SW 1271 (cell line): ENCODE measurements at places on chromosomes 6 and 20.

- no peak for DNase-seq
Observed at GRCh38 chr6:72446430-72446829, 175.4 kb upstream of the KCNQ5 start.

DNA sequence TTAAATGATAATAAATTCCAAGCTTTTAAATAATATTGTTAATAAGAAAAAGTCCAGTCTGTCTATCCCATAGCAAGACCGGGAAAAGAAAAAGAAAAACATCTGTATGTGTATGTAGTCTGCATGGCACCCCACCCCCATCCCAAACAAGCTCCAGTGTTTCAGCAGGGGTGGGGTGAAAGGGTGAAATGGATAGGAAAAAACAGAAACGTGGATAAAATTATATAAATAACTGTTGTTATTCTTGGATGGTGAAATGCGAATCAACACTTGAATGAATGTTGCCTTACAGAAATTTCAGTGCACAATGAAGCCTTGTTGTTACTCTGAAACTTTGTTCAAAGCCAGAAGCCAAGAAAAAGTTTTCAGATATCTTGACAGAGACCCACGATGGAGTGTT is 31.4 kb downstream of the HAO1 start:
- DNase-seq: no peak

- no peak for DNase-seq
Observed at GRCh38 chr6:79878142-79878748, 69.1 kb downstream of the ELOVL4 start.

- no peak for DNase-seq
Observed at GRCh38 chr6:155587817-155588216, 132.2 kb upstream of the NOX3 start.

DNA sequence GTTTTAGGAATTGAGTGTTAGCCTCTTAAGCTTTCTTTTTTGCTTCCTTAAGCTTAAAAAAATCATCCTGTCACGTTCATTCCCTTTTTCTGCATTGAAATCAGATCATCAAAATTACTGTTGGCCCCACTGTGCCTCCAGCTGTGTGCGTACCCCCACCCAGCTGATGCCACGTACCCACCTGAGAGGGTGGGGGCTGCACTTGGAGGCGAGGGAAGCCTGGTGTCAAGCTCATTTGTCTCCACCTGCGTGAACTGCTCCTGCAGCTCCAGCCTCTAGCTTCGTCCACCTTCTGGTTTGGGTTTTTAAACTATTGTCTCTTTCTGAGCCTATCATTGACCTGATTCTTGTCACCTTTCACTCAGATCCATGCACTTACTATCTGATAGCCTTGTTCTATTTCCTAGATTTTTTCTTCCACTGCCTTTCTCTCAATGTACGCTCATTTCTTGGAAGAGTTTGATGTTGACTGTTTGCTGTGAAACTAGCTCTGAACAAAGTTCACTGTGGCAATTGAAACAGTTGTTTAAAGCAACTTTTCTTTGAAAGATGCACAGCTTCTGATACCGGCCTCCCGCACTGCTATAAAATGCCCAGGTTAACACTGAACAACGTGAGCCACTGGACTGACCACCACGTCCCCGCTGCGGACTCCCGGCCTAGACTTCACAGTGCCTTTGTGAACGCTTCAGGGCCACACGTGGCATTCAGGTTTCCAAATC is 30.0 kb upstream of the IRF4 start:
- DNase-seq: no peak

DNA sequence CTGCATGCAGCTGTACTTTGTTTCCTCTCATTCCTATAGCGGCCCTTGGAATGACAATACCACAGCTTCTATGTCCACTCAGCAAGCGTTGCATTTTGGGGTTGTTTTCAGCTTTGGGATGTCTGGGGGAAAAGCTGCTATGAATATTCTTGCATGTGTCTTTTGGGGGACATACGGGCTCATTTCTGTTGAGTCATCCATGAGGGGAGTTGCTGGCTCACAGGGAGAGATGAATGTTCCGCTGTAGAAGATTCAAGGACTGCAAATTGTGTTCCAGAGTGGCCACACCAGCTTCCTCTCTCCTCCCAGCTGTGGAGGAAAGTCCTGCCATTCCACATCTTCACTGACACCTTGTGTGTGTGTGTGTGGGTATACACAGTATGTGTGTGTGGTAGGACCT is 43.3 kb downstream of the TGM2 start:
- DNase-seq: no peak

DNA sequence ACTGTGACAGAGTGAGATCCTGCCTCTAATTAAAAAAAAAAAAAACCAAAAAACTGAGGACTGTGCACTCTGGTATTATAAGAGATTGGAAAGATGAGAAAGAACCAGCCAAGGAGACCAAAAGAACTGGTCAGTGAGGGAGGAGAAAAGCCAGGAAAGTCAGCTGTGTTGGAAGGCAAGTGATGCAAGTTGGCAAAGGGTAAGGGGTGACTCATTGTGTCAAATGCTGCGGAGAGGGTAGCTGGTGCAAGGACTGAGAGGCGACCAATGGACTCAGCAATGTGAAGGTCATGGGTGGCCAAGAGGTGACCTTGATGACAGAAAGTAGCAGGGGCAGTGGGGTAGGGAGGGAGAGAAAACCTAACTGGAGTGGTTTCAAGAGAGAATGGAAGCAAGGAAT is 27.4 kb upstream of the LRRN4 start:
- no peak for DNase-seq

DNA sequence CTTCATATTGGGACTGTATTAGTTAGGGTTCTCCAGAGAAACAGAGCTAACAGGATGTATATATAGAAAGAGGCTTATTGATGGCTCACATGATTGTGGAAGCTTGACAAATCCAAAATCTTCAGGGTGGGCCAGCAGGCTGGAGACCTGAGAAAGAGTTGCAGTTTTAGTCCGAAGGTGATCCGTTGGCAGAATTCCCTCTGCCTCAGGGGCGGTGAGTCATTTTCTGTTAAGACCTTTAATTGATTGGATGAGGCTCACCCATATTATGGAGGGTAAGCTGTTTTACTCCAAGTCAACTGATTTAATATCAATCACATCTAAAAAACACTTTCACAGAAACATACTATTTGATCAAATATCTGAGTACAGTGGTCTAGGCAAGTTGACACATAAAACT is 113.6 kb downstream of the FLRT3 start:
- DNase-seq: no peak

GRCh38 chr6:148347441-148348054 is 4.9 kb downstream of the SASH1 start:
- DNase-seq: no peak

- no peak for DNase-seq
Observed at GRCh38 chr6:136439514-136440190, 110.6 kb downstream of the MAP7 start.

GRCh38 chr20:38144974-38145728 is 19.9 kb downstream of the TGM2 start:
- DNase-seq: no peak

- DNase-seq: no peak
Observed at GRCh38 chr6:149467265-149467664, 17.5 kb downstream of the ZC3H12D start.

DNA sequence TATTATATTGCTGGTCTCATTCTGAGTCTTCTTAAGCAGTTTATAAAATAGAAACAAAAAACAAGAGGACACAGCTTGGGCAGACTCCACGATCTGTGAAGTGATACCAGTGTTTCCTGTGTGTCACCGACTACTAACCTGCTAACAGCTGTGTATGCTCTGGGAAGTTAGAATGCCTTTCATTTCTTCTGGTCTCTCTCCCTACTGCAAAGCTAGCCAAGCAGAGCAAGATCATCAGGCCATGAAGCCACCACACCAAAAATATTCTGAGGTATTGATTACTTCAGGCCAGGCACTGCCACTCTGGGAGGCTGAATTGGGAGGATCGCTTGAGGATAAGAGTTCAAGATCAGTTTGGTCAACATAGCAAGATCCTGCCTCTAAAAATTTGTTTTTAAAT is 46.9 kb upstream of the SMIM29 start:
- DNase-seq: no peak

- no peak for DNase-seq
Observed at GRCh38 chr6:13181393-13181792, 146.9 kb downstream of the TBC1D7 start.

DNA sequence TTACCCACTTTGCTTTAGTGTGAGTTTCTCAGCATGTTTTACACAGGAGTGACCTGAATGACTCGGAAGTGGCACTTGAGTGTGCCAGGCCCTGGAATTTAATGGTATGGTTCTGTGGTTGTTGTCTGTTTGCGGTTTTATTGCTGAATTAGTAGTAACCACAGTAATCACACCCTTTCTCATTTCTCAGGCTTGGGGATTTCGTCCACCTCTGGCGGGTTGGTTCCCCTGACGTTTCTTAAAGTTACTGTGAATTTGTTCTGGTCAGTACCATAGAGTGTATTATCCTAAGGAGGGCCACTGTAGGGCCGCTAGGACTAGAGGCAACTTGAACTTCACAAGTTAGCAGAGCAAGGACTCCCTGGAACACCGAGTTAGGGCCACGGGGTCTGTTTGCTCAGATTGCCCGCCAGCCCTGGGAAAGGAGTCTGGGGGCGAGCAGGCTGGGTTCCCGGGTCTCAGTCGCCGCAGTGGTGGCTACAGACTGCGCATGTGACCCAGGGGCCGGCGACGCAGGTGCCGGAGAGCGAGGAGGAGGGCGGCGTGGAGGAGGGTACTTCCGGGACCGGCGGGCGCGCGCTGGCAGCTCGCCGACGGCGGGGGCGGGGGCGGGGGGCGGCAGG is 546 bp upstream of the KLHL32 start:
- no peak for DNase-seq

DNA sequence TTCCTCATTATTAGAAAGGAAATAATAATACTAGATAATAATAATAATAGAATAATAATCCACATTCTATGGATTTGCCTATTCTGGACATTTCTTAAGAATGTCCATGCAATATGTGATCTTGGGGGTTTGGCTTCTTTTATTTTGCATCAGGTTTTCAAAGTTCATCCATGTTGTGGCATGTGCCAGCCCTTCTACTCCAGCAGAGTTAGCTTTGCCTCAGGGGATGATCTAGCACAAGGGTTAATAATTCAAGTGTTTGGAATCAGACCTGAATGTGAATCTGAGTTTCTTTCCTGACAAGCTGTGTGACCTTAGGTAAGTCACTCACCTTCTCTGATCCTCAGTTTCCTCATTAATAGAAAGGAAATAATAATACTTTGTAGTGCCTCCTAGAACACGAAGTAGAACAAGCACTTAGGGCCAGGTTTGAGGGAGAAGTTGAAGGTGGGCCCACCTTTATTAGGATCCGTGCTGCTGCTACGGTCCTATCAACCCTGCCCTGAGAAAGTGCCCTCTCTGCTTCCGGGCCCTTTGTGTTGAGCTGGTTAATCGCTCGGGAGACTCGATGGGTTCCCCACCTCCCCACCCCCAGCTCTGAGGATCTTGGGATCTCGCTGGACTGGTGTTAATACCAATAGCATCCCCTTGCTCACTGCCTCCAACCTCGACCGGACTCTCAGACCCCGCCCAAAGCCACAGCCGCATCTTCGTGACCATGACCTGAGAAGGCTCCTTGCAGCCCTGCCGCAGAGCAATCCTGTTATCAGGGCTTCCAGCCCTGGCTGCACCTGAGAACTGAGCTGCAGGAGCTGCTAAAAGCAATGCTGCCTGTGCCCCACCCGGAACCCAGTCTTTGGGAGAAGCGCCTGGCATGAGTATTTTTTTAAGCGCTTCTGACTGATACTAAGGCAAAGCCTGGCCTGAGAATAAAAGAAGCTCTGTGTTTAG is 26.9 kb downstream of the RBM38 start:
- DNase-seq: no peak

DNA sequence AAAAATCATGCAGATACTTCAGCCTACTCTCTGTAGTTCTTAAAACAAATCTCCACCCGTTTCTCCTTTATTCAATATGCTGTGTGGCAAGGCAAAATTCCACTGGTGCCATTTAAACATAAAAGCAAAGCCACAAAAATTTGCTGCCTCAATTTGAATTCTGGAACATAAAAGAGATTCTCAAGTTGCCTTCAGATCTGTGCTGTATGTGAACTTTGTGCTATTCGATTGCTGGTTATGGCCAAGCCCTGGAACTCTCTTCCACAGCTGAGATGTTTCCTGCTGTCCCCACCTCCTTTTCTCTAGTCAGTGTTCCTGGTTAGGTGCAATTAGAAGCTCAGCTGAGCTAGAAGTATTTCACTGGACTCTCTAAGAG is 395.3 kb upstream of the BTBD3 start:
- DNase-seq: no peak

GRCh38 chr20:56004007-56004406 is 1.3 kb downstream of the CBLN4 start:
- DNase-seq: no peak

DNA sequence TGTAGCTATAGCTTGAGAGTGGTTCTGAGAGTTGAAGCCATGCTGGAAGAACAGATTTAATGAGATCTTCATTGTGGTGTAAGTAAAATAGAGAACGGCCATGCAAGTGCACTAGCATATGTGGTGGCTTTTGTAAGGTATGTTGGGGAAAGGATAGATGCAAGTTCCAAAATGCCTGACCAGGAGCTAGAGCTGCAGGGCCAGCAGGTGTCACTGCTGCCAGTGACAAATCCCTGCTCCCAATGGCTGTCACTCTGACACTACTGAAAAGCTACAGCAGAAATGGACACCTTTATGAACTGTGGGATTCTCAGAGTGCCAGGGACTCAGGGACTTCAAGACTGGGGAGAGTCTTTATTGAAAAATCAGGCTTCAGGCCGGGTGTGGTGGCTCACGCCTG is 23.1 kb upstream of the VIP start:
- no peak for DNase-seq

GRCh38 chr20:39225536-39225935 is 263.4 kb downstream of the DHX35 start:
- DNase-seq: no peak

DNA sequence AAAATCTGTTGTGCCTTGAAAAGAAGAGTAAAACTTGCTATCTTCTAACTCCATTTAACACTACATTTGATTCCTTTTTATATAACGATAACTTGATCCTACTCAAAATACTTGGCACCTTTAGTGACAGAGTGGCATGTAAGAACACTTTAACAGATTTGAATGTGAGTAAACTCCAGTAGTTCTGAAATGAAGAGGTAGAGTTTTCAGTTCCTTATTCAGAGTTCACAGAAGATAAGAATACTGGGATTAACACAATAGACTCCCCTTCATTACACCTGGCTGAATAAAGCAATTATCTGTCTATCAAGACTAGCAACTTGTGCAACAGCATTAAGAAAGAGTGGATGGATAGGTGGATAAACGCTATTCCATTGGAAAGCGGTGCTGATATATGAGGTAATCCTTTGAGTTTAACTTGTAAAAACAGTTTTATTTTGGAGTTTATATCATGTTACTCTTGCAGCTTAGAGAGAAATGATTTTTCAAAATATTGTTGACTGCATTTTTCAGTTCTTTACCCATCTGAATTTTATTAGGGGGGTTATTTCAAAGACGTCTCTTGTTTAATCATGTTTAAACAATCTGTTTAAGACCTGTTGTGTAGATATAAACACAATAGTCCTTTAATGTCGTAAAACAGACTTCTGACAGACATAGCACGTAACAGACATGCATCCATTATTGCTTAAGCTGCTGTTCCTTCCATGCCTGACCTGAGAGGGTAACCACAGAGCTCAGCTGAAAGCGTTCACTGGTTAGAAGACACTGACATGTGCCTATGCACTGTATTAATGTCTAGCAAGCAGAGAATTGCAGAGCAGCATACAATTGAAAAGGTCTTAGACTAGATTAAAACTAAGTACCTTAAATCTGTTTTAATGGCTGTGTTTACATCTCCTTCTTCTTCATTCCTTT is 102.4 kb upstream of the SUPT3H start:
- no peak for DNase-seq
